ENCODE measurements at places on chromosomes 4 and X. TPM values are rescaled to one million over a fixed set of nuclear protein-coding genes. Genes with fewer than 3 reads are reported as not detected.

The F8A3 gene
- total RNA-seq, result 19.4 TPM

The SLC10A7 gene
- total RNA-seq, result 12.0 TPM

The RNF150 gene
- 17.4 TPM for total RNA-seq

The PABPC1L2A gene
- total RNA-seq, result not detected

DNA sequence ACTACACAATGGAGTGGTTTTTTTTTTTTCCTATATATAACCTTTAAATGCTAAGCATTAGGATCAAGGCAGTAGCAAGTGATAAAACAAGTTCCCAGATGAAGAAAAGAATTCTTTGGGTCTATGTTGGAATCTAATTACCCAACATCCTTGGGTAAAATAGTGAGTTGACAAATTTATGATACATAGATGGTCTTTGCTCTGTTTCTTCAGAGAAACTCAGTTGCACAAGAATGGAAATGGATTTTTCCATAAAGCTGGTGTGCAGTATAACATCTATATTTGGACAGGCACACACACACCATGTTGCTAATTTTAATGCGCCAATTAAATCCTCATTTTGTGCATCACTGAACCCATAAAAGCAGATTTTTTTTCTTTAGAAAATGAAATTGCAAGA is 137.0 kb upstream of the MED14 start:
- no peak for DNase-seq

- DNase-seq, result no peak
Measured at GRCh38 chr4:24210332-24210902, 320.6 kb upstream of the PPARGC1A start.

DNA sequence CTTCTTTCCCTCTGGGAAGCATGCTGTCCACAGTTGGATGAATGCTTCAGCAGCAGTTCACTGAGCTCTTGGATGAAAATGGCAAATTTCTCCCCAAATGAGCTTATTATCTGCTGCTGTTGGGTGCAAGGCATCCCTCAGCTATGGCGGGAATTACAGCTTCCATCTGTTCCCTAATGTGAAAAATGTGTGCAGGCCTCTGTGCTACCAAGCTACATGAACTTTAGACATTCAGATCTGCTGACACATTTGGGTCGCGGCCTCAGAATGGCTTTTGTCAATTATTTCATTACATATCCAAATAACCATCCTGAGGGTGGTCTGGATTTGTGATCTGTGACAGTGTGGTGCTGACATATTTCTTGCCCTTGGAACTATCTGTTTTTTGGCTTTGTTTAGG is 119.5 kb upstream of the SCML1 start:
- DNase-seq, result no peak

DNA sequence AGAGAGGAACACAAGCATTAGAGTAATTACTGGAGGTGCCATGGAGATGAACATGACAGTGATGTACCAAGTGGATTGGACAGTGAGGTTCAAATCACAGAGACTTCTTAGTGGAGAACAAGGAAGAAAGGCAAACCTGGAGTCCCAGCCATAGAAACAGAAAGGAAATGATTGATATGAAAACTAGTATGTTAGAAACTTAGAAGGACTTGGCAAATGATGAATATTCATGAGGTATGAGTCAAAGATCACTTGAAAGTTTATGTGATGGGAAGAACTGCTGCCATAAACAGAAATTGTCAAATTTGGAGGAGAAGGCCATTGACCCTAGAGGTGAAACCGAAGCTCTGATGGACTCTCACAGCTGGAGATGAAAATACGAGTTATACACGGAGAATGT is 88.2 kb downstream of the PHOX2B start:
- no peak for DNase-seq

DNA sequence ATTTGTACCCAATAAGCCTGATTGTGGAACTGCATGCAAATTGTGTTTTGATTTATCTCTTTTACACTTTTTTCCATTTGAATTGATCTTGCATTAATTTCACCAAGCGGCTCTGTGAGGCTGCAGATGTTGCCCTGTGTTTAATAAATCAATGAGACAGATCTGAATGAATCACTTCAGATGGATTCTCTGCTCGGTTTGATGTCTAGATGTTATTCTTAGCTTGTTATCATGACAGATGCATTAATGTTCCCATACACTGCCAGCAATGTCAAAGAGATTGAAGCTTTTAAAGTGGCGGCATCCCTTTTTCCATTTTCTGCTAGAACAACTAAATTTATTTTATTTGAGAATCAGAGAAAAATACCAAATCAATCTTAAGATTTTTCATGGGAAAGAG is 6.3 kb downstream of the DACH2 start:
- no peak for DNase-seq

- no peak for DNase-seq
Measured at GRCh38 chr4:127975121-127975770, 10.0 kb downstream of the ABHD18 start.

DNA sequence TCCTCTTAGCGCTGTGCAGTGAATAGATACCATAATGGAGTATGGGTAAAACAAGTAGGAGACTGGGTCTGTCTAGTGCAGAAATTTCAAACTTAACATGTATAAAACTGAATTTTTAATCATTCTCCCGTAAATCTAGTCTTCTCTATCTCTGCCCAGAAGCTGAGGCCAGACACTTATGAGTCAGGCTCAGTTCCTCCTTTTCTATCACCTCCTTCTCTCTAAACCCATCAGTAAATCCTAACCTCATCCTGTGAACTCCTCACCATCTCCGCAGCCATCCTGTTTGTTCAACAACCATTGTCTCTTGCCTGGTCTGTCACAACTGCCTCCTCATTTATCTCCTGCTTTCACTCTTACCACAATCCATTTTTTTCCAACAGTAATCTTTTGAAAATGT is 19.8 kb upstream of the SGMS2 start:
- no peak for DNase-seq

- DNase-seq, result no peak
Measured at GRCh38 chr4:129164243-129164642, 68.3 kb downstream of the C4orf33 start.

DNA sequence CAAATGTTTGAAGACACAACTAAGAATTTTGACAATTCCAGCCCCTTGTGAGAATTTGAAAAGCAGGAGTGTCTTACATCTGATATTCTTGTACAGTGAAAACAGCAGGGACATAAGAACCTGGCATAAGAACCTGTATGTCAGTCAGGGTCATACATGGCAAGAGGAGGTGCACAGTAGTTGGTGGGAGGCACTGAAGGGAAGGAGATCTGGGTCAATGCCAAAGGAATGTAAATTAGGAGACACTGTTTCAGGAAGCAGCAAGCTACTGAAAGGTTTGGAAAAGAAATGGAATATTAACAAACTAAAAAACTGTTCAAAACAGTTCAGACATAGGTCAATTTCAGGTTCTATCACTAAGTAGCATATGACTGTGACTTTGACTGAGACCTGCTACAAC is 25.0 kb upstream of the SPP1 start:
- no peak for DNase-seq

DNA sequence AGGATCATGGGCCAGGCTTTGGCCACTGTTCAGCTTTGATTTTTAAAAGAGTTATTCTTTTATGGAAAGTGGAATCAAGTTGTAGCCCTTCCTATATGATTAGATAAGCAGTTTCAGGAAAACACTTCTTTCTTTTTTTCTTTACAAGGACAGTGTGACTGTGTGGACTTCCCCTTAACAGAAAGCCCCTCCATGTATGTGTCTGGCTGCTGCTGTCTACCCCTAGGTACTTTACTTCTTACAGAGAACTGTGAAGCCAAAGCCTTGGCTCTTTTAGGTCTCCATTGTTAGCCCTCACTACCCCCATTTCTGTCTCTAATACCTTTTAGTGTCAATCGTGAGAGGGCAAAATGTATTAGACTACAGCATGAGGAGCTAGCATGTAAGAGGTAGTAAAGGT is 19.1 kb downstream of the VSIG1 start:
- no peak for DNase-seq

DNA sequence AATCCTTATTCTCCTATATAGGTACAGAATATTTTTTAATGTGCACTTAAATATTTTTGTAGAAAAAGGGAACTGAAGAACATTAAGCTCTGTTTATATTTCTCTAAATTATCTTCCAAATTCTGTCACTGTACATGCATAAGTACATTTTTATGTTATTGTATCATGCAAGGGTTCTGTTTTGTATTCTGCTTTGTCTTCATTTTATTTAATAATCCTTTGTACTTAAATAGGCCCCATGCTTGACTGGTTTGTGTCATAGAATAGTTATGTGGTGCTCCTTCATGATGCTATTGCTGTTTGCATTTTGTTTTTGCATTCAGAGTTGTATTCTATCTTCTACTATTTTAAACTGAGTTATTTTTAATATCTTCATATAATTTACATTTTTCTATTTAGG is 111.9 kb upstream of the EDNRA start:
- no peak for DNase-seq

GRCh38 chr4:182140547-182140946 is 102.7 kb upstream of the TENM3 start:
- DNase-seq, result no peak

- no peak for DNase-seq
Measured at GRCh38 chrX:78555401-78555980, 103.6 kb downstream of the RTL3 start.

GRCh38 chr4:95093460-95093859 is 335.7 kb downstream of the BMPR1B start:
- no peak for DNase-seq

DNA sequence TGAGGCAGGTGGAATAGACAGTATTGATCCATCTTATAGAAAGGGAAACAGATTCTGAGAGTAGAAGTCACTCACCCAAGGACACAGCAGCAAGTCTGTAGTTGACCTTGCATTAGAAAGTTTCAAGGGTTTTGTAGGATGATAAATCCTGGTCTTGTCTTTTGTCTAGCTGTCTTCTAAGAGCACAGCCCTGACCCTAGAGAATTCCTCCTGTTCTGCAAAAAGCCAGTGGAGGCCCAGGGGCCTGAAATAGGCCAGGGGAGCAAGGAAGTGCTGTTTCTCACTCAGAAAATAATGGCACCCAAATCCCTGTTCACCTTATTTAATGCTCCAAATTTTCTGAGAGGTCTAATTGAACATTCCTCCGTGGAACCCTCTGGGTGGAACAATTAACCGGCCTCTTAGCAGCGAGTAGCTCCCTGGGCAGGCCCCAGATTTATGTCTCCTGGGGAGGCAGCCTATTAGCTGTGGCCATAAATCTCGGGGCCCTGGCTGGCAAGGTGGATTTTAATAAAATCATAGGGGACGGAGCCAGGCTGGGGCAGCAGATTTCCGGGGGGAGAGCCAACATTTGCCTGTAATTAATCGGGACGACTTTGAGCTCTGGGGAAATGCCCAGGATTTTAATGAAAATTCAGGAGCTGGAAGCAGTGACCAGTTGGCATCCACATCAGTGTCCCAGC is 49.2 kb upstream of the MSX1 start:
- DNase-seq, result no peak

GRCh38 chr4:7063362-7063761 is 4.5 kb downstream of the GRPEL1 start:
- DNase-seq, result no peak

GRCh38 chr4:69531251-69531650 is 35.5 kb upstream of the UGT2B4 start:
- no peak for DNase-seq

DNA sequence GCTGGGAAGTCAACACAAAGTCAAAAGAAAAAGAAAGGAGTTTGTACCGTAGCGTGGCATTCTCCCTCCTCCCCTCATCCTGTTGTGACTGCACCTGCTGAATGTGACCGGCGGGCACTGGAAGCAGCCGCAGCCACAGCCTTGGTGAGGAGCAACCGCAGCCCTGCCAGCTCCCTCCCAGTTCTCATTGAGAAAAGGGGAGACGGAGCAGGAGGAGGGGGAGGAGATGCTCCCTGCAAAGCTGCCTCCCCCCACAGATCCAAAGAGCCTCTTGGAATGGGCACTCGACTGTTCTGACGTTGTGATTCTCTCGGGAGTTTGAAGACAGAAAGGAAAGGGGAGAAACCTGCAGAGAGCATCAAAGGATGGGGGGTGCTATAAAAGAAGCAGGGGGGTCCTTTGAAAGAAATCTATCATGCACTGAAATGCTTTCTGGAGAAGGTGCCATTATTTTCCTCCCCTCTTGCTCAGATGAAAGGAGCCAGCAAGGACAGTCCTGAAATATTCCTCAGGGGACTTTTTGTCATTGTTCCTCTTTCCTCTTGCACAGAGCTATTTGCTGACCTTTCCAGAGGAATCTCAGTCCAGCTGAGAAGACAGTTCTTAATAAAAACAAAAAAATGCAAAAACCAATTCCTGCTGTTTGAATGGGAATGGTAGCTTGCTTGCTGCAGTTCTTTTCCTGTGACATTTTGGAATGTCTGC is 429.7 kb downstream of the MAPK10 start:
- no peak for DNase-seq
